Ovary (tissue), 10 donors: ENCODE measurements at places on chromosomes 1 and 21. TPM values are rescaled to one million over a fixed set of nuclear protein-coding genes. Genes with fewer than 3 reads are reported as not detected.

DNA sequence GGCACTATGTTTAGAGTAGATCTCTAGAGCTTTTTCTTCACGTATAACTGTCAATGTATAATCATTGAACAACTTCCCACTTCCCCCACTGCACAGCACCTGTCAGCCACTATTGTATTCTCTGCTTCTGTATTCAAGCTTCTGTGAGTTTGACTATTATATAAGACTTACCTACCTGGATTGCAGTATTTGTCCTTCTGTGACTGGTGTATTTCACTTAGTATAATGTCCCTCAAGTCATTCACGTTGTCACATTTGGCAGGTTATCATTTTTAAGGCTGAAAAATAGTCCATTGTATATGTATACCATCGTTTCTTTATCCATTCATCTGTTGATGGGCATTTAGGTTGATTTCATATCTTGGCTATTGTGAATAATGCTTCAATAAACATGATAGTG is 969.5 kb upstream of the B3GALT2 start:
- no peaks in the 10 kb centered on the region for H3K4me1 ChIP-seq
- no peak overlapping the region for H3K4me3 ChIP-seq
- no peak overlapping the region for H3K27ac ChIP-seq
- H3K27me3 ChIP-seq = no peaks in the 10 kb centered on the region
- no peaks in the 10 kb centered on the region for H3K36me3 ChIP-seq

Gene AQP10
- 1.0 TPM for total RNA-seq

Gene SLC30A2
- total RNA-seq = 0.11 TPM

DNA sequence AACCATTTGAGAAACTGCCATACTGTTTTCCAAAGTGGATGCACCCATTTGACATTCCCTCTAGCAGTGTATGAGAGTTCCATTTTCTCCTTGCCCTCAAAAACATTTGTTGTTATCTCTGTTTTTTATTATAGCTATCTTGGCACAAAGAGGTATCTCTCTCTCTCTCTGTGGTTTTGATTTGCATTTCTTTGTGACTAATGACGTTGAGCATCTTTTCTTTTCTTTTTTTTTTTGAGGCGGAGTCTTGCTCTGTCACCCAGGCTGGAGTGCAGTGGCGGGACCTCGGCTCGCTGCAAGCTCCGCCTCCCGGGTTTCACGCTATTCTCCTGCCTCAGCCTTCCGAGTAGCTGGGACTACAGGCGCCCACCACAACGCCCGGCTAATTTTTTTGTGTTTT is 17.4 kb upstream of the ZMYM6 start:
- no peak overlapping the region for H3K27ac ChIP-seq
- H3K27me3 ChIP-seq = no peaks in the 10 kb centered on the region
- DNase-seq = no peak
- H3K4me3 ChIP-seq = no peak overlapping the region

DNA sequence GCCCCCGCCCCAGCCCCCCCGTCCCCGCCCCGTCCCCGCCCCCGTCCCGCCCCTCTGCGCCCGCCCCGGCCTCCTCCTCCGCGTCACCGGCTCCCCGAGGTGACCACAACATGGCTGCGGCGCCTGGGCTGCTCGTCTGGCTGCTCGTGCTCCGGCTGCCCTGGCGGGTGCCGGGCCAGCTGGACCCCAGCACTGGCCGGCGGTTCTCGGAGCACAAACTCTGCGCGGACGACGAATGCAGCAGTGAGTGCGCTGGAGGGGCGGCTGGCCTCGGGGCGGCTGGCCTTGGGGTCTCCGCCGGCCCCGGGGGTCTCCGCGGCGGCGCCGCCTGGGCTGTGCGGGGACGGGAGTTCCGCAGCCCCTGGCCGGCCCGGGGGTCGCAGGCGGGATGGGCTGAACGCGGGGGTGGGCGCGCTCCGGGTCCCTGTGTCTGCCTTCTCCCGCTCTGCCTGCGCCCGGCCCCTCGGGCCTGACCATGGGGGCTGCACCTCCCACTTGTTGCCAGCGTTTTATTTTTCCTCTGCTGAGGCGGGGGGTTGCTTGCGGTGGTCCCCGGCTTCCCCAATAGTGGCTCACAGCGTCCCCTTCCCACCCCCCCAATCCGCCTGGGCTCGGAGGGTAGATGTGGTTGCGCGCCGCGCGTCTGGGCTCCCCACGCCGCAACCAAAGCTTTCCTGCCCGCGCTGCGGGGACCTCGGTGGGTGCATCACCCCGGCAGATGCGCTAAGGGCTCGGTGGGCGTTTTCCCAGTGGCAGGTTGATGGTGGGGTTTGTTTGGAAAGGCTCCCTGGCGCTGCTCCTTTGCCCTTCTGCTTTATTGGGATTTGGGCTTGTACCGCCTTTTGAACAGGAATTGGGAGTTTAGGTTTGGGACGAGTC is at the start of gene MIA3:
Gene MIA3 (plus strand): TSS at position 97 of the 879 bp plus-strand sequence. CDS start 14 bp downstream, at position 111.
- no peaks in the 10 kb centered on the region for H3K36me3 ChIP-seq
- H3K27ac ChIP-seq = peak within 1 kb of the TSS; percentile 93
- peak; percentile 84 for DNase-seq
- no peaks in the 10 kb centered on the region for H3K27me3 ChIP-seq

- no peak overlapping the region for H3K4me3 ChIP-seq
- H3K36me3 ChIP-seq = no peaks in the 10 kb centered on the region
- DNase-seq = peak; percentile 29
- H3K4me1 ChIP-seq = peaks cover 18% of the 10 kb centered on the region
Measured at GRCh38 chr21:45328198-45329091, 40.8 kb upstream of the POFUT2 start.

DNA sequence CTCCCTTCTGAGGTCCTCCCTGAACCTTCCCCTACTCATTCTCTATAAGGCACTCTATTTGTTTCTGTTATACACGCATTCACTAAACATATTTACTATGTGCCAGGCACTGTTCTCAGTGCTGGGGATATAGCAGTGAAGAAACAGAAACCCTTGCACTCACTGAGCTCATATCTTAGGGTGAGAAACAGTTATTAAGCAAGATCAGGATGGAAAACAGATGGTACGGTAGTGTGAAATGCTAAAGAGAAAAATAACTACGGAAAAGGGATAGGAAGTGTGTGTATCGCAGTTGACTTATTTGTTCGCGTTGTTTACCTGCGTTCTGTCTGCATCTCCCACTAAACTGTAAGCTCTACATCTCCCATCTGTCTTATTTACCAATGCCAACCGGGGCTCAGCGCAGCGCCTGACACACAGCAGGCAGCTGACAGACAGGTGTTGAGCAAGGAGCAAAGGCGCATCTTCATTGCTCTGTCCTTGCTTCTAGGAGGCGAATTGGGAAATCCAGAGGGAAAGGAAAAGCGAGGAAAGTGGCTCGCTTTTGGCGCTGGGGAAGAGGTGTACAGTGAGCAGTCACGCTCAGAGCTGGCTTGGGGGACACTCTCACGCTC is 572 bp downstream of the CYB5RL start:
- DNase-seq = no peak
- no peaks in the 10 kb centered on the region for H3K36me3 ChIP-seq
- H3K4me1 ChIP-seq = peaks cover 4% of the 10 kb centered on the region
- no peaks in the 10 kb centered on the region for H3K27me3 ChIP-seq
- H3K4me3 ChIP-seq = peak overlapping the region; percentile 86

DNA sequence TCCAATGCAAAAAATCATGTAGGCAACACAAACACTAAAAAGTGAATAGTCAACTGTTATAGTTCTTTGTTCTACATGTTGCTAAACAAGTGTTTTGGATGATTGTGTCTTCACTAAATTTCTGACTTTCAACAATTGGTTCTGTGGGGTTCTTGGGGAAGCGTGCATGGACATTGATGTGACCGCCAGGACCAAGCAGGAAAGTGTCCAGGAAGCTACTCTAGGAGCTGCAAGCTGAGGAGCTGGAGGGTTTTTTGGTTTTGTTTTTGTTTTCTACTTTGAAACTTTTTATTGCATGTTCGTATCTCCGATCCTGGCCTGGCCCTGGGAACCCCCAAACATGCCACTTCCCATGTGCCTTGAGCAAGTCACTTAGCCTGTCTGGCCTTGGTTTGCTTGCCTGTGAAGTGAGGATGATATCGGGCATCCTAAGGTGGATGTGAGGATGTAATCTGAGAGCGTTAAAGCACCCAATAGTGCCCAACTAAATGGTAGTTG is 8.0 kb downstream of the TMPRSS3 start:
- no peak overlapping the region for H3K27ac ChIP-seq
- DNase-seq = no peak
- no peaks in the 10 kb centered on the region for H3K4me1 ChIP-seq
- H3K27me3 ChIP-seq = no peaks in the 10 kb centered on the region
- no peak overlapping the region for H3K4me3 ChIP-seq

Gene CD160
- not detected for total RNA-seq

GRCh38 chr1:203147376-203147775 is 19.9 kb downstream of the ADORA1 start:
- no peaks in the 10 kb centered on the region for H3K4me1 ChIP-seq
- no peak overlapping the region for H3K4me3 ChIP-seq
- H3K36me3 ChIP-seq = no peaks in the 10 kb centered on the region
- H3K27ac ChIP-seq = no peak overlapping the region

Gene ASTN1
- 4.8 TPM for total RNA-seq

DNA sequence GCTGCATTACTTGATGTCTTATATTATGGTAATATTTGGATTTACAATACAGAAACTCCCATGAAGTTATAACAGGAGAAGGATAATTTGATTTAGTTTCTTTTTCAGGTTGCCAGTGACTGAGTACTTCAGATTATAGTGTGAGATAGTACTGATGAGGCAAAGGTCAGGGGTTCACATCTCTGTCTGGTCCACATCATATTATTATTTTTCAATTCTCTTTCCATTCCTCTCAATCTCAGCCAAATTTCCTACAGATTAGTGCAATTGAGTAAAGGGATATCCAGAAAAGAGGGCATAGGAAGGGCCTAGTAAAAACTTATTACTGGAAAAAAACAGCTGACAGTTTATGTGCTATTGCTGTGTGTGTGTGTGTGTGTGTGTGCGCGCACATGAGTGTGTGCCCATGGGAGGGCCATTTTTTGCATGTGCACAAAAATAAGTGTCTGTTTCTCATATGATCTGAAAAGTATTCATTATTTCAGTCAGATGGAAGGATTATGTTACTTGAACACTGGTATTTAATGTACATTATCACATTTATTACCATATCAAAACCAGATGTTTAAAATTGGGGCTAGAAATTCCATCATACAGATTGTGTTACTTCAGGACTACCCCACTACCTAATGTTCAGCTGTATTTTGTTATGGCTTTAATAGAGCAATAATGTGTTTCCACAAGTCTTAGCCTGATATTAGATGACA is 78.3 kb upstream of the KCNK2 start:
- H3K27me3 ChIP-seq = no peaks in the 10 kb centered on the region
- no peak for DNase-seq
- H3K4me3 ChIP-seq = no peak overlapping the region
- H3K27ac ChIP-seq = no peak overlapping the region
- H3K36me3 ChIP-seq = no peaks in the 10 kb centered on the region

DNA sequence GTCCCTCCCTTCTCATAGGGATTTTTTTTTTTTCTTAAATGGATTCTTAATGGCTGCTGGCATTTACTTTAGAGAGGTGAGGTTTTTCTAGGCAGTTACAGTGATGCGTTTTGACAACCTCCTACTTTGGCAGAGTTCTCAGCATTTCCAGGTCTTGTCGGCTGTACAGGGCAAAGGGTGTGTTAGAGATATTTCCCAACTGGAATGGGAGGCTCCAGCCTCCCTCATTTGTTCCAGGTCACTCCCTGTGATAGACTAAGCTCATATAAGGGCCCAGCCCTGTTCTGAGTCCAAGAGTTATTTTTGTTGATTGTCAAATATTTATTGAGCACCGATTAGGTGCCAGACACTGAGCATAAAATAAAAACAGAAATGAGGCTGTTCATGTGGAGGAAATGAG is 7.6 kb upstream of the XKR8 start:
- no peak overlapping the region for H3K27ac ChIP-seq
- DNase-seq = no peak
- no peak overlapping the region for H3K4me3 ChIP-seq
- no peaks in the 10 kb centered on the region for H3K27me3 ChIP-seq
- no peaks in the 10 kb centered on the region for H3K4me1 ChIP-seq

GRCh38 chr1:6870086-6870485 is 84.8 kb downstream of the CAMTA1 start:
- no peak for DNase-seq
- H3K4me3 ChIP-seq = no peak overlapping the region
- H3K4me1 ChIP-seq = peaks cover 3% of the 10 kb centered on the region
- no peak overlapping the region for H3K27ac ChIP-seq

DNA sequence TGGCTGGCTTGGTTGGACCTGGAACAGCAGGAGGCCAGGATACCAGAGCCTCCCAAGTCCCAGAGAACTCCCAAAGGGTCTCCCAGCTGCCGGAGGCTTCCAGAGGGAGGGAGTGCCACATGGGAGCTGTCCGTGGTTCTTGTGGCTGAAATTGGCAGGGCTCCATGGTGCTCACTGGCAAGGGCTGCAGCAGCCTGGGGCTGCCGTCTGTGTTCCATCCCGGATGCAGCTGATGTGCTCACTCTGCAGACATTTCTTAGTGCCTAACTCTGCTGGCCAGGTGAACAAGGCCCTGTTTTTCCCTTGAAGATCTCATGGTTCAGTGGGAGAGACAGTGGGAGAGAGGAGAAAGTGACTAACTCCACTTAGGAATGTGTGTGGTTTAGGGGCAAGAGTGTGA is 261.1 kb downstream of the CAMTA1 start:
- no peaks in the 10 kb centered on the region for H3K27me3 ChIP-seq
- H3K4me1 ChIP-seq = no peaks in the 10 kb centered on the region
- no peak overlapping the region for H3K4me3 ChIP-seq
- H3K27ac ChIP-seq = no peak overlapping the region
- H3K36me3 ChIP-seq = no peaks in the 10 kb centered on the region

Gene FCRL5
- total RNA-seq = 0.17 TPM

Gene PAPPA2
- not detected for total RNA-seq

GRCh38 chr1:54488779-54489626 is 59.0 kb upstream of the ACOT11 start:
- H3K4me1 ChIP-seq = peaks cover 13% of the 10 kb centered on the region
- H3K27me3 ChIP-seq = no peaks in the 10 kb centered on the region
- peak overlapping the region; percentile 92 for H3K27ac ChIP-seq

DNA sequence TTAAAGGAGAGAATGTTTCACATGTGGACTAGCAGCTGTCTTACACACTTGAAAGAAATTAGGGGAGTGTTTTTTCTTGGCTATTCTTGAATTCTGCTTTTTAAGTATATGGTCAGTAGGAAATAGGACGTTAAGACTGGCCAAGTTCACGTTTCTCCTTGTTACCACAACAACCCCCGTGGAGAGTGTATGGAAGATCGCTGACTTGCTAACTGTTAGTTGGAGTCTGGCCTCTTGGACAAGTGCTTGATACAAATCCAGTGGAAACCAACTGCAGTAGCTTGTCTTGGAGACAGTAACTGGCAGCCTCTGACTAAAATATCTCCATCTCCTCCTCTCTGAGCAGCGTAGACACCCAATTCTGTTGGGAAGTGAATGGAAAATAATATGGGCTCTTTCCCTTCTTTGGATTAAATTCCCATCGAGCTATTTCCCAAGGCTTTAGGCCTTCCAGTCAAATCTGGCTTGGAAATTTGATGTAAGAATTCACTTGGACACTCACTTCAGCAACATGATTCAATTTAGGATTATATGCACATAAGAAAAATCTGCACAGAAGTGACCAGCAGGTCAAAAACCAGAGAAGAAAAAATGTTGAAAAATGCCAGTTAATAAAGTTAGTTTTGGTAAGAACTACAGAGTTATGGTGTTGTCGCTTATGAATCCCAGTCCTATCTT is 3.6 kb upstream of the NFIA start:
- no peak overlapping the region for H3K4me3 ChIP-seq
- H3K4me1 ChIP-seq = peaks cover 9% of the 10 kb centered on the region
- no peak overlapping the region for H3K27ac ChIP-seq
- no peak for DNase-seq

Gene OR2G6
- not detected for total RNA-seq
